Activated naive CD4-positive, alpha-beta T cell treated with anti-CD3 and anti-CD28 coated beads for 36 hours (primary cell): ENCODE measurements at places on chromosomes 2 and 18. TPM values are rescaled to one million over a fixed set of nuclear protein-coding genes. Genes with fewer than 3 reads are reported as not detected.

TUBA3E gene
- not detected for total RNA-seq

- DNase-seq, result no peak
Observed at GRCh38 chr2:168024459-168024858, 222.9 kb downstream of the STK39 start.

DNA sequence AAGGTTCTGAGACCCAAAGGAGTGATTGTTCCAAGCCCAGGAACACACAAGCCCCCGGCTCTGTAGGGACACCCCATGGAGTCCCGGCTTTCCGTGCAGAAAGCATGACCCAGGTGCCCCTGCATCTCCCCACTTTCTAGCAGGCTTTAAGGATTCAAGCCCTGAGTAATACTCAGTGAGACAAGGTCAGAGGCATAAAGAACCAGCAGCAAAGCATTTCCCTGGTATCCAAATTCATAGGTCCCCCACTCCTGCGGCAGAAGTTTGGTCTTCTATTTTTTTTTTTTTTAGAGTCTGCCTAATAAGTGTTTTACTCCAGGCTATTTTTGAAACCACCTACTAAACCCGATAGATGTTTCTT, 16.3 kb downstream of the TSHZ1 start:
- no peak for DNase-seq

- DNase-seq, result no peak
Observed at GRCh38 chr2:186496401-186496800, 10.3 kb downstream of the ZC3H15 start.
